ENCODE measurements at places on chromosomes 12 and 14.

DNA sequence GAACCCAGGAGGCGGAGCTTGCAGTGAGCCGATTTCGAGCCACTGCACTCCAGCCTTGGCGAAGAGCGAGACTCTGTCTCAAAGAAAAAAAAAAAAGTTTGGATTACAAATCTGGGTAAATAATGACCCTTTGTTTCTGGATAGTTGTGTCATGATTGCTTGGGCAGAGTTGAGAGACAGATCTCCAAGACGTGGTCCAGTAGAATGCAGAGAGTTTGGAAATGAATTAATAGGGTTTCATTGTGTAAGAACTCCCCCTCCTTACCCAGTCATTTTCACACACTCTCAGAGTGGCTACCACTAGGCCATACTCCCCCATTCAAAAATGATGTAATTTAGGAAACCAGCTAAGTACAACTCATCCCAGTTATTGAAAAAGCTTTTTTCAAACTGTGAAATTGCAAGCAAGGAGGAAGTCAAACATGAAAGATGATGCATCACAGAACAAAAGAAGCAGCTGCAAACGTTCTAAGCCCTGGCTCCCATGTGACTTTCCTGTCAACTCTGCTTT lies 1331.9 kb downstream of the AACS start:
- DNase-seq = no peak

- DNase-seq = no peak
Measured at GRCh38 chr12:125004621-125005020, 11.2 kb downstream of the BRI3BP start.

DNA sequence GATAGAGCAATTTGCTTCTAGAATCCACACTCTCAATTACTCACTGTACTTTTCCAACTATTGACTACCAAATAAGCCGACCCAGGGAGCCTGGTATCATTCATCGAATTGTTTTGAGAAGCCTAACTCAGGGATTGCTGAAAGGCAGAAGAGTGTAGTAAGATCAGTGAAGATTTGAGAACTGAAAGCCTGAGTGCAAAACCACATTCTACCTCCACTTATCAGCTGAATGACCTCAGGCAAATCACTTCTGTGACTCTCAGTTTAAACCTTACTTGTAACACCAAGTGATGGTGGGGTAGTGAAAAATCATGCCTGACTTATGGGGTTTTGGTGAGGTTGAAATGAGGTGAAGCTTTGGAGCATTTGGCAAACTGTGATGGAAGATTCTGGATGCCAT lies 126.1 kb upstream of the MAX start:
- no peak for DNase-seq

- DNase-seq = no peak
Measured at GRCh38 chr14:69673104-69673503, 61.7 kb downstream of the SUSD6 start.

DNA sequence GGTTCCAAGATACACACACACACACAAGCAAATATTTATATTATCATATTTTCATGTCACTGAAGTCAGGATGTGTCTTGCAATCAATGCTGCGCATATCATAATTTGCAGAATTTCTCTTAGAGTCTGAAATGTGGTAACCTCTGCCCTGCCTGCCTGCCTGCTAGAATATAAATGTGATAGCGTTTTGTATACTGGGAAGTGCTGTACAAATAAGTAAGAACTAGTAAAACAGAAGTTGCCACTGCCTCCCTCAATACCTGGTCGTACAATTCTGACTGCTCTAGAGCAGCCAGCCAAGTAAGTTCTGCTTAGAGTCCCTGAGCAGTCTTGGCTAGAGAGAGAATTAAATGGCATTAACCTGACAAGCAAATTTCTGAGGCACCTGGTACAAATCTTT lies 83.9 kb upstream of the NTF3 start:
- no peak for DNase-seq

DNA sequence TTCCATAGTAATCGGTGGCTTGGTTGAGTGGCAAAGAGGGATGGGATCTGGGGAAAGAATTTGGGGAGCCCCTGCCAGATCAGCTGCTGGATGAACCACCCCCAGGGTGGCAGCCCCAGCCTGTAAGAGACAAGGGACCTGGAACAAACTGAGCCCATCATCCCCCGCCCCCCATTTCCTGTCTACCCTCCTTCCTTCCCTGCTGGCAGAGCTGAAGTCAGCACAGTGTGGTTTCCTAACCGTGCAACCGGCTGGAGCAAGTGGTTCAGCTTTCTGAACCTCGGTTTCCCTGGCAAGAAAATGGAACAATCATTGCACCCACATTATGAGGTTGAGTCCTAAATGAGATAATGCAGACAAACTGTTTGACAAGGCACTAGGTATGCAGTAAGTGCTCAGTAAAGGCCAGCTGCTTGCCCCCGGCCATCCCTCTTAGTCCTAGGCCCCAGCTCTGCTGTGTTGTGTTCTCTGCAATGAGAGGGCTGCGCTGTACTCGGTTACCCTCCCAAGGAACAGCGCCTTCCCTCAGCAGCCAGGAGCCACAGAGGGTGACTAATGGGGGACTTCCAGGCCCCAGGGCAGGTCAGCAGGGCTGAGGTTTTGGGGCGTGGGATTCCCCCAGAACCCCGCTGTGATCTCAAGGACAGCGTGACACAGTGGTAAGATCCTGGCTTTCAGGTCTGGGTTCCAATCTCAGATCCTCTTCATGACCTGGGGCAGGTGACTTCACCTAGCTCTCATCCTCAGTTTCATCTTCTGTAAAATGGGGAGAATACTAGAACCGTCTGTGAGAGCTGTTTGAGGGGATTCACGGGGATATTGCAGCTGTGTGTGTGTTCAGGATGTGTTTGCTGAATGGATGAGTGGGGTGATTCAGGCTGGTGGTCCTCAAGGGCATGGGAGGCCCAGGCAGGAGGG lies 16.5 kb downstream of the SELPLG start:
- peak; percentile 57 for DNase-seq

- DNase-seq = no peak
Measured at GRCh38 chr12:105992849-105993740, 145.7 kb downstream of the NUAK1 start.

DNA sequence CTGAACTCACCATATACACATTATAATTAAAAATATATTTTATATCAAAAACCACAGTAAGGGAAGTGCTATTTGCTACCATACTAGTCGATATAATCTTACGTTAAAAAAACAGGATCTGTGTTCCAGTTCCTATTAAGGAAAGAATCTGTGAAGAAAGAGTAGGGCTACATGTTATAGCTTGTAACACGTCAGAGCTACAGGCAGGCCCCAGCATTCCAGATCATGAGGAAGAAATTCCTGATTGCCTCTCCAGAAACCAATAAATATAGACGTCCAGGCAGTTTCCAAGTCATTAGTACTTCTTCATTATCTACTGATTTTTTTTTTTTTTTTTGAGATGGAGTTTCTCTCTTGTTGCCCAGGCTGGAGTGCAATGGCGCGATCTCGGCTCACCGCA lies 20.6 kb downstream of the SGPP1 start:
- DNase-seq = no peak

DNA sequence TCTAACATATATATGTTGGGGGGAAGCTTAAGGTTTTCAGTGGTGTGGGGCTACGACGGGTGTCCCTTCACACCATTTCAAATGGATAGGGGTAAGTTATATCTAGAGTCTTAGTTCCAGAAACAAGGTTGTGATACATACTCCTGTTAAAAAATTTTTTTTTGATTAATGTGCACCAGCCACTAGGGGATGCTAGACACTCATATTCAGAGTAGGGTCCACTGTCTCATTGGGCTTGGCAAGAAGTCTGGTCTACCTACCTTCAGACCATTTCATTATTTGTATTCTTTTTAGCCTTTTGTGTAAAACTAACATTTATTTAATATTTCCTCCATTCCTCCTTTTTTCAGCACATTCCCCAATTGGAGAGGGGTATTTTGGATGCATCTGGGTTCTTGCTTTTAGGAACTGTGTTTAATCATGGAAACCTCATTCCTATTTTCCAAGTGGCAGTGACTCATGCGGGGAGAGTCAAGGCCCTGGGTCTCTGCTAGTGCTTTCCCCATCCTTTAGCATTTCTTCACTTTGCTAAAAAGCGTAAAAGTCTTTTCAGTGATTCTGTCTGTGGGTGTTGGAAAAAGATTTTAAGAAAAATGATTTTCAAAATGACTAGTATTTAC lies 33.4 kb downstream of the ANO4 start:
- DNase-seq = no peak

- DNase-seq = no peak
Measured at GRCh38 chr12:75087654-75088053, 122.0 kb downstream of the KCNC2 start.

DNA sequence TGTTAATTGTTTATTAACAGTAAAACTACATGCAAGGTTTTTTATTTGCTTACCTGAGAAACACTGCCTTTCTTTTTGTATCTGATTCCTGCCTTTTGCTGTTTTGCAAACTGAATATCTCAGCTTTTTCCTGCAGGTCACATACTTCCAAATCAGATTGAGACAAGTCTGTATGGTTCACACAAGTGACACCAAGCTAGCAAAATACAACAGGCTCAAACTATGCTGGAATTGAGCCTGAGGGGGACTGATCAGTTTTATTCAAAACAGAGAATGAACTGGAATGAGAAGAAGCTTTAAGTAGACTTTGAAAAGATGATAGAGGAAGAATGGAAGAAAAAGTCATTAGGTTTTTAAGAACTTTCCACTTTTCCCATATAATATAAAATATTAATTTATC lies 12.2 kb upstream of the CDK17 start:
- DNase-seq = no peak

- DNase-seq = no peak
Measured at GRCh38 chr12:55670276-55670675, 33.6 kb downstream of the OR10P1 start.

- no peak for DNase-seq
Measured at GRCh38 chr12:49882851-49883464, 20.7 kb downstream of the FAIM2 start.

DNA sequence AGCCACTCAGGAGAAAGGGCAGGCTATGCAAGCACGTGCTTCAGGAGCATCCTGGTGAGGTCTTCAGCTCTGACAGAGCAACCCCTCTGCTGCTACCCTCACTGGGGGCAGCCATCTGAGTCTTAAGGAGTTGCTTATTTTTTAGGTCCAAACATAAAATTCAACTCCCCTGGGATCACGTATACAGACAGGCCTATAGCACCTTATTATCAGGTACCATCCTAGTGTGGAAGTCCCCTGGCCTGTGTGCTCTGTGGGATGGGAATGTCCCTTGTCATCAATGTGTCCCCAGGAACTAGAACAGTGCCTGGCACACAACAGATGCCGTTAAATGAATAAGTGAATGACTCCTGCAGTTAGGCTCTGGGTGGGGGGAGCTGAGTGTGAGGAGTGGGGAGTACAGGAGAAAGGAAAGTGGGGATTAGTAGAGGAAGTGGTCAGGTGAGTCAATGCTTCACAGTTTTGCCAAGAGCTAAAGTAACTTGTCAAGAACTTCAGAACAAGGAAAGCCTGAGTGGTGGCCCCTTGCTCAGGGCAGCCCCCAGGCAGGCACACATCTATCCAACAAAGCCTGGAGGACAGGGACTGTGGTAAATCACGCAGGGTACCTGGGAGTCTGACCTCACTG lies 33.5 kb downstream of the DAD1 start:
- no peak for DNase-seq

- DNase-seq = no peak
Measured at GRCh38 chr12:29088611-29089219, 60.4 kb upstream of the FAR2 start.

- DNase-seq = no peak
Measured at GRCh38 chr14:100771121-100771800, 44.6 kb downstream of the DLK1 start.

GRCh38 chr14:104355101-104356019 lies 217.0 kb downstream of the KIF26A start:
- no peak for DNase-seq

DNA sequence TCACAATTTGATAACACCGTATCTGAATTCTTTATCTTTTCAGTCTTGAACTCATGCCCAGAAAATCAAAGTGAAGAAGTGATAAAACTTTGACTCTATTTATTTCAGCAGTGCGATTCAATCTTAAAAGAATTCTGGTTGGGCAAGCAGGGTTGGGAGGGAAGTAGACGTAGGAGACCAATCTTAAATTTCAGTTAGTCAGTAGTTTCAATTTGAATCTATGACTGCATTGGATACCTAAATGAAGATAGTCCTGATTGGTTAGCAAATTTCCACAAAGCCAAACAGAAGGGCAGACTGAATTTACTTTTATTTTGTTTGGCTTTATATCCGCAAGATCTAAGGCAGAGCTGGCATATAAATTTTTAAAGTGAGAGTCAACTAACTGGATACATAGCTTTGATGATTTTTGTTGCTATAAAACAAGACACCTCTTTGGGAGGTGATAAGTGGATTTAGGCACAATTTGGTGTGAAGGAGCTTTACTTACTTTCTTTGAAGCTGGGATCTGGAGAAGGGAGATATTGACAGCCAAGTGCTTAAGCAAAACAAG lies 2.6 kb downstream of the ACSS3 start:
- no peak for DNase-seq

DNA sequence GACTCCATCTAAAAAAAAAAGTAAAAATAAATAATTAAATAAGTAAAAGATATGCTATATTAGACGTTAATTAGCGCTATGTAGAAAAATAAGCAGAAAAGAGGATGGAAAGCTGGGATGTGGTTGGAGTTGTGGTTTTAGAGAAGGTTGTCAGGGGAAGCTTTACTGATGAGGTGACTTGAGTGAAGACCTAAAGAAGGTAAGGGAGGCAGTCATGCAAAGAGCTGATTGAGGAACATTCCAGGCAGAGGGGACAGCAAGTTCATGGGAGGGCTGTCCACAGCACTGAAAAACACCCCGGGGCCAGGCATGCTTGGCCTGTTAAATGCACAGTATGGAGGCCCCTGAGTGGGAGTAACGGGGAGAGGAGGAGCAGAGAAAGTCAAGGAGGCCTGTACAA lies 15.7 kb downstream of the SMAGP start:
- DNase-seq = no peak

- DNase-seq = no peak
Measured at GRCh38 chr12:2333491-2334195, 280.9 kb downstream of the CACNA1C start.

- no peak for DNase-seq
Measured at GRCh38 chr12:12976366-12976765, 23.7 kb downstream of the HEBP1 start.

GRCh38 chr12:132218915-132219314 lies 74.7 kb downstream of the NOC4L start:
- DNase-seq = peak; percentile 17

DNA sequence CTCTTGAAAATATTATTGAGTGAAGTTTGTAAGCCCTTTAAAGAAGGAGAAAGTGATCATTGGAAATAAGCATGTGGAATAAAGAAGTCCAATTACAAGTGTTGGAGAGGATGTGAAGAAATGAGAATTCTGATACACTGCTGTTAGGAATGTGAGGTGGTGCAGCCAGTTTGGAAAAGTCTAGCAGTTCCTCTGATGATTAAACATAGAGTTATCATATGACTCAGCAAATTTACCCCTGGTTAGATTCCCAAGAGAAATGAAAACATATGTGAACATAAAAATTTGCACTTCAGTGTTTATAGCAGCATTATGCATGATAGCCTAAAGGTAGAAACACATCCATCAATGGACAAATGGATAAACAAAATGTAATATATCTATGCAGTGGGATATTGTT lies 319.9 kb downstream of the AEBP2 start:
- DNase-seq = no peak

DNA sequence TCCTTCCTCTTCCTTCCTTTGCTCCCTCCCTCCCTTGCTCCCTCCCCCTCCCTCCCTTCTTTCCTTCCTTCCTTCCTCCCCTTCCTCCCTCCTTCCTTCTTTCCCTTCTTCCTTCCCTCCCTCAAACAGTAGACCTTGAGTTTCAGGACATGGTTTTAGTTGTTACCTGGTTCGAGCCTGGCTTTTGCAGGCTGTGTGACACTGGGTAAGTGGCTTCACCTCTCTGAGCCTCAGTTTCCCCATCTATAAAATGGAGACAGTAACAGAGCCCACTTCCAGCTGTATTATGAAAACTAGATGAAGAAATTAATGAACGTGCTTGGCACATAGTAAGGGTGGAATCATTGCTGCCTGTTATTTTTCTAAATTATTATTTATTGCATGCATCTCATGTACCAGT lies 171.0 kb upstream of the LHX5 start:
- no peak for DNase-seq

Measured in activated effector memory CD4-positive, alpha-beta T cell treated with Interleukin-2 at 50 U/mL for 16 hours (primary cell).